Stromal cell of bone marrow (primary cell): ENCODE measurements at places on chromosomes 2 and 18.

GRCh38 chr2:242075696-242076095 lies 206.2 kb downstream of the RTP5 start:
- DNase-seq, result no peak

DNA sequence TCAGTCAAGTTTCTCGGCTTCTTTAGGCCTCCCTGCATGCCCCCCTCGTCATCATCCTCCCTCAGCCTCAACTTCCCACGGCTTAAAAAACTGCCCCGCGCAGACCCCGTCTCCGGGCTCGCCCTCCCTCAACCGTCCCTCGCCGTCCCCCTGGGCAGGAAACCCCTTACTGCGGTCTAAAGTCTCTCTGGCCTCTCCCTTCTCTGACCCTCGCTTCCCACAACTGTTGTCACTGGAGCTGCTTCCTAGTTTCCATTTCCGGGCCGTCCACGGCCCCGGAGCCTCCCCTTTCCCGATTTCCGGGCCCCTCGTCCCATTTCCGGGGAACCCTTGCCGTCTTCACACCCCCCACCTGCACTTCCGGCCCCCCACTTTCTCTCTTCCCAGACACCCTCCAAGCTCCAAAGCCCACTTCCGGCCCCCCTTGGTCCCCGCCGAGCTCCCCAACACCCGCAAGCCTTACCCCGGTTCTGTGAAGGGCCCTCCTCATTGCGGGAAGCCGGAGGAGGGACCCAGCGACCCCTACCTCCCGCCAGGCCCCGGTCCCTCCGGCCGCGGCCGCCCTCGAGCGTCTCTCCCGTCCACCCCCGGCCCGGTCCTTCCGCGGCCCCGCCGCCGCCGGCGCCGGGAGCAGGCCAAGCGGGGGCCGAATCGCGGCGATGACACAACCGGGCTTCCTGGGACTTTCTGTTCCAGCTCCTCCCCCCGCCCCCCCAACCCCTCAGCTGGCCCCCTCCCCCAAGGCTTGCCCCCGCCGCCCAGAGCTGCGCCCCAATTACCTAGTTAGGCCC lies 513 bp downstream of the TRIP12 start:
- DNase-seq, result peak; percentile 36

- no peak for DNase-seq
These were observed 25.6 kb downstream of the ZNF407 start for GRCh38 chr18:74623047-74623816.

DNA sequence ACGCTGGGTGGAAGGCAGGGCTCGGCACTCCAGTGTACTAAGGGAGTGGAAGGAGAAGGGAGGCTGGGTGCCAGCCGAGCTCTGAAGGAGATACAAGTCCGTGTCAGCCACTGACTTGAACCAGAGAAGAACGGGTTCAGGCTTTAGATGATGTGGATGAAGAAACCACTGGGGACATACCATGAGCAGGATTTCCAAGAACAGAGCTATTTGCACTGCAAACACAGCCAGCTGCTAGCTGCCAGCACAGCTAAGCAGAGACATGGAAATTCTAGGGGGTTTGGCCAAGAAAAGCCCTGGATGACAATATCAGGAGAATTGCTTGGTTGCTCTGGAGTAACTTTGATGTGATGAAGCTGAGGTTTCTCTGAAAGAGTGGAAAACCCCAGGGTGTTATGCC lies 5.2 kb downstream of the CD207 start:
- DNase-seq, result peak; percentile 24

DNA sequence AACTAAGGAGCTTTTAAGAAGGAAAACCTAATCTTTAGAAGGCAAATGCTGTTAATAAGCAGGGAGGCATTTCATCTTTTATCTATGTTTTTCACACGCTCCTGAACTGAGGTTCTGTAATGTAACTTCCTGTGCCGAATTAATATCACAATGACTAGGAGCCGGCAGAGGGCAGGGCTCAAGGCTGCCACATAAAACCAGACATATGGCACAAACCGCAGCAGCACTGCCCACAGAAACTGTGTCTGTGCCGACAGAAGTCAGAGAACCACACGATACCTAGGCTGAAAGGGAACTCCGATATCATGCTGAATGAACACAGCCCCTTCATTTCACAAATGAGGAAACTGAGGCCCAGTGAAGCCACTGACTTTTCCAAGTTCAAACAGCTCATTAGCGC lies 112.1 kb downstream of the EIPR1 start:
- DNase-seq, result no peak

DNA sequence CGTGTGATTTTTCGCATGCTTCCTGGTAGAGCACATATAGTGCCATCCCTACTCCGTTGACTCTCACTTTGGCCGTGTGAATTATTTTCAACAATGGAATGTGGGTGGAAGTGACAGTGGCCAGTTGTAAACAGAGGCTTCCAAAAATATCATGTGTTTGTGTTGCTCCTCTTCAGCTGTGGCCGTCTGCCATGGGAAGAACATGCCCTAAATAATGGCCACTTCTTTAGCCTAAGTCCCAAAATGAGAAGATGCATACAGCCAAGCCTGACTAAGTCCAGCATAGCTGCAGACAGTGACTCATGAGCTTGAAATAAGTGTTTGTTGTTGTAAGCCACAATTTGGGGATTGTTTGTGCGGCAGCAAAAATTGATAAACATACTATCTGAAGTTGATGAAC lies 8.9 kb upstream of the GALNT1 start:
- no peak for DNase-seq
